ENCODE measurements at places on chromosomes 3 and 15.
A peak's percentile ranks its signal among the peaks of the same experiment; 100 is the strongest.

DNA sequence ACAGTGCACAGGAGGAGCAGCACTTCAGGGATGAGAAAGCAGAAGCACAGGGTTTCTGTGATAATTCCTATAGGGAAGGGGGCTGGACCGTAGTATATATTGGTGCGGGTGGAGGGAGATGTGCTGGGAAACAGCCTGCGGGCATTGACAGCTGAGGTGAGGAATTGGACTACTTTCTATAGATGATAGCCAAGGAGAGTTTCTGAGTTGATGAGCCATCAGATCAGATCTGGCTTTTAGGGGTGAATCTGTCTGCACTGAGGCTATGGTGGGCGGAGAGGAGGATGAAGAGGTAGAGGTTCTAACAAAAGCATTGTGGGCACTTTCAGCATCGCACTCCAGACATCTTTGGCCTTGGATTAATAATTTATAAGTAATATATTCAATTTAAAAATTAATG, 33.1 kb downstream of the SELENOT start:
- DNase-seq: no peak

DNA sequence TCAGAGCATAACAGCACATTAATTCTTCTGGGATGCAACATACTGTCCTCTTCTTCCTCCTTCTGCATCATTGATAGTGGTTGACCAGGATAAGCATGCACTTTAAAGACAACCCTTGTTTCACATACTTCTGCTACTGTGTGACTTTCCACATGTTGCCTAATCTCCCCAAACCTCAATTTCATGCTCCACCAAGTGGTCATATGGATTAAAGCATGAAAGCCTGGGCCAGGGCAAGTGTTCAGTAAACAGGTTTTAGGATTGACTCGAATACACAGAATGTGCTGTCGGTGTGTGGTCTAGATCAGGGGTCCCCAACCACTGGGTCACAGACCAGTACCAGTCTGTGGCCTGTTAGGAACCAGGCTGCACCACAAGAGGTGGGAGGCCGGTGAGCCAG, 22.5 kb upstream of the BFSP2 start:
- peak; percentile 66 for DNase-seq

DNA sequence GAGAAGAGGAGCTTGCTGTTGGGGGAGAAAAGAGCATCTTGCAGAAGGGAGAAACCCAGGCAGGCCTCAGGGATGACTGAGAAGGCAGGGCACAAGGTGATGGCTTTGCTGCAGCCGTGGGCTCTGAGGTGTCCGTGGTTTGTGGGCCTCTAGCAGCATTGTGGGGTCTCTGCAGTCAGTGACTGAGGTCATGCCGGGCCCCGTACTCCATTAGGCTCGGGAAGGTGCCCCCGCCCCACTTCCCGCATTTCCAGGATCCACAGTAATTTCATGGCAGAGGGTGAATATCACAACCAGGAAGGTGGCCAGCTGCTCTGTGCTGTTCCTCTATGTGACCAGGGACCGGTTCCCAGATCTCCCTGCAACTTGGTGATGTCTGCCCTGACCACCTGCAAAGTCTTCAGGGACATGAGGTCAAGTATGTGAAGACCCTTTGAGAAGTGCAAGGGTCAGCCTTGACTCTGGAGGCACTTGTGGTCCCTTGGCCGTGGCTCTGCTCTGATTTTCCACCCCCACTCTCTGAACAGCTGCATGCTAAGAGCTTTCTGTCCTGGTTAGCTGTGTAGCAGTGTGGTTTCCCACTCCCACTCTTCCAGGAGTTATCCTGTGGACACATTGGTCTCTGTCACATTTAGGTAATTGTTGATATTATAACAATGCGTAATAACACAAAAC, 3.6 kb downstream of the KLF13 start:
- DNase-seq: no peak

DNA sequence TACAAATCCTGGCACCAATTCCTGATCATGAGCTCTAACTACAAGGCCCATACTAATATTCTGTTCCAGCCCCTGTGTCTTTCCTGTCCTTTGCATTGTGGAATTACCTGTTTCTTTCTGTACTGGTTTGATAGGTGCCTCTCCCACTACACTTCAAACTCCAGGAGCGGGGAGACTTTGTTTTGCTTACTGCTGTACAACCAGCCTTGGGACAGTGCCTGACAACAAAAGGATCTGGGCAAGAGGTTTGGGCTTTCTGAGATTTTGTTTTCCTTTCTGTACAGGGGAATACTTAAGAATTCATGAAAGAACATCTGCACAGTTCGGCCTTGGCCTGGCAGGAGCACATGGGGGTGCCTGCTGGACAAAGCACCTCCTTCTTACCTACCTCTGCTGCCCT, 45.1 kb downstream of the ZDHHC3 start:
- DNase-seq: no peak

GRCh38 chr15:95086531-95087252, 855.3 kb downstream of the MCTP2 start:
- DNase-seq: no peak

- no peak for DNase-seq
Measured at GRCh38 chr3:82353306-82354171, 592.1 kb upstream of the GBE1 start.

DNA sequence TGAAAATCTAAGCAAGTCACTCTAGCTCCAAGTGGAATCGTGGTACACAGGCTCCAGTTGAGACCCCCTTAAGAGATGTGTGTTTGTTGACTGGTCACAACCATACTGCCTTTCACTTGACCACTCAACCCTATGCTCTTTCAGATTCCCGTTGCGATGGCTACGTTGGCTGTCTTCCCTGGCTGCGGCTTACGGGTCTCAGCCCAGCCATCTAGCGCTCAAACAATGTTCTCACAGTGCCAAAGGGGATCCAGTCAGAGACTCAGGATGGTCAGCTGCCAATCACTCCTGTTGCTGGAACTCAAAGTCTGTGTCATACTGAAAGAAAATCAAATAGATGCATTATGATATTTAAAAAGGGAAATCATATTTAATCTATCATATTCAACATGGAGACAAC, 237.6 kb downstream of the ITPR1 start:
- no peak for DNase-seq

DNA sequence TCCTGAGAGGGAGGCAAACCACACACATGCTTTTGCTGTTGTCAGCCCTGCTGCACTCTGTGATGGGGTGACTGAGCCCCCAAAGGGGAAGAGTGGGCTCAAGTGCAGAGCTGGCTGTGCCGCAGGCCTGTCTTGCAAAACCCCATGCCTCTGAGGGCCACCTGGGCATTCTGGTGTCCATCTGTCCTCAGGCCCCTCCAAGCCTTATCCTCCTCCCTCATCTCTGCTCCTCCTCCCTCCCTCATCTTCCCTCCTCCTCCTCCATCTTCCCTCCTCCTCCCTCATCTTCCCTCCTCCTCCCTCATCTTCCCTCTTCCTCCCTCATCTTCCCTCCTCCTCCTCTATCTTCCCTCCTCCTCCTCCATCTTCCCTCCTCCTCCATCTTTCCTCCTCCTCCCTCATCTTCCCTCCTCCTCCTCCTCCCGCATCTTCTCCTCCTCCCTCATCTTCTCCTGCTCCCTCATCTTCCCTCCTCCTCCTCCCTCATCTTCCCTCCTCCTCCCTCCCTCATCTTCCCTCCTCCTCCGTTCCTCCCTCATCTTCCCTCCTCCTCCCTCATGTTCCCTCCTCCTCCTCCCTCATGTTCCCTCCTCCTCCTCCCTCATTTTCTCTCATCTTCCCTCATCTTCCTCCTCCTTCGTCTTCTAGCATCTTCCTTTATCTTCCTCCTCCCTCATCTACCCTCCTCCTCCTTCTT, 40.6 kb downstream of the CHDH start:
- DNase-seq: no peak
